ENCODE measurements at places on chromosomes 7 and 10.

DNA sequence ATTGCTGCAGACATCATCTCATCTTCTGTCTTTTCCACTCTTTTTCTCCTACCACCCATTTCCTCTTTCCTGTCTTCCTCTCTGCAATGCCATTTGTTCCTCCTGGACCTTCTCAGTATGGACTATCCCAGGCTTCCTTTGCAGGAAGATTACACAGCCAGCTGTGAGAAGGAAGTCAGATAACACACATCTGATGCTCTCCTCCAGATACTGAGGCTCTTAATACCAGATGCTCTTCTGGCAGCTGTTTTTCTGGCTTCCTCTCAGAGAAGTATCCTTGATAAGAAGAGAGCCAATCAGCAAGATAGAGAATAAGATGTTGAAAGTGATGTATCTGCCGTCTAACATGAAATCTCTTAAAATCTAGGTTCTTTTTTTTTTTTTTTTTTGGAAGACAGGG lies 14.4 kb downstream of the KIAA1217 start:
- no peak for DNase-seq

GRCh38 chr10:122462533-122463465 lies 1.4 kb downstream of the HTRA1 start:
- DNase-seq, result no peak

DNA sequence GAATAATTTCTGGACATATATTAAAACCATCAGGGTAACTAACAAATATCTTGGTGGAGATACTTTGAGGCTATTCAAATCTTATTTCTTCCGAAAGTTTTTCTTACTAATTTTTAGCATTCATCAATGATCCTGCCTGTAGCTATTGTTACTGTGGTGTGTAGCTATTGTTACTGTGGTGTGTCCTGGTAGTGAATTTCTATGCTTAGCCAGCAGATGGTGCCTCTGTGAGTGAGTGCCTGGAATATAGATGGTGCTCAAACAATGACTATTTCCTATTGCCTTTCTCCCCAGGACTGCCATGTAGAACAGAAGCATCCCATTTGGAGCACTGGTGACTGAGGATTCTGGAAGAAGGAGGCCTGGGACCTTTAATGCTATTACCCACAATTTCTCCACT lies 245.7 kb downstream of the CCSER2 start:
- no peak for DNase-seq

DNA sequence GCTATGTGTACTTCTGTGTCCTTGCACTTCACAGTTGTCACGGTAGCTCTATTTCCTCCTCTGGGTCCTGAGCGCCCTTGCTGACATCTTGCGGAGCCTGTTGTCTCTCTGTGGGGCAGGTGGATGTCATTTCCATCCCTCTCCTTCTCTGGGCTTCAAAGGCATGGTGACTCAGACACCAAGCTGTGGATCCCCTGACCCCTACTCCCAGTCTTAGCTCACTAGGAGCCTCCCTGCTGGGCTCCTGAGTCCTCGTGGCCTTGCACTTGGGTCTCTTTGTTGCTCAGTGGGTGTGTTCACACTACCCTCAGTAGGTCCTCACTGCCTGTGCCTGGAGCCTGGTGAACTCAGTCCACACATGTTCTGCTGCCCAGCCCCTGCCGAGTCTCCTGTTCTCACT lies 100.3 kb upstream of the PAX2 start:
- no peak for DNase-seq

DNA sequence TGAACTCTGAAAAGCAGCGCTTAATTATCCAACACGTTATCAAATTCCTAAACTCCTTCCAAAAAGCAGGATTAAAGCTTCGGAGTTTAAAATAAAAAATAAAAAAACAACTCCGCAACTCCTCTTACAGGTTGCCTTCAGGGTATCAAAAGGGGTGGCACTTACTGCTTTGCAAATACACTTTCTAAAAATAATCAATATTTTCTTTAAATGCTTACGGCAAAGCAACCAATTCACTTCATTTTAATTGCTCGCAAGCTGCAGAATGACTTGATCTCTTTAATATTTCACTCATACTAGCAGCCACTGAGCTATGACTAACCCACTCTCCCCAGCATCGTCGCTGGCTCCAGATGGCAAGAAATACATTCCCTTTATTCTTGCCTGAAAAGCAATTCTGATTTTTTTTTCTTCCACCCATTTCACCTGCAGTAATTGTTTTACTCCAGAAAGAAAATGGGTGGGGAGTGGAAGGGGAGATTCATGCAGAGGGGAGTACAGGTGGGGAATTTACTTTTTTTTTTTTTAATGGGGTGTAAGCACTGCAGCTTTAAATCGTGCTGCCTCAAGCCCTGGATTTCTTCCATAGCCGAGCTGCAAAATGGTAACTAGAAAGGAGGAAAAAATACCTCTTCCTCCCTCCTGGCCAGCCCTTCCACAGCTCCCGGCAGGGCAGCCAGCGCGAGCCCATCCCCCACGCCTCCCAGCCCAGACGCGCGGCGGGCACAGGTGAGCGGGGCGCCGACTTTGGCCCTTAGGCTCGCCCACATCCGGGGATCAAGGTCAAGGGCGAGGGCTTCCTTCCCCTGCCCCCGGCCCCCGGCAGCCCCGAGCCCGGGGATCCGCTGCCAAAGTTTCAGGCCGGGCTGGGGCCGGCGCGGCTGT lies 54.2 kb upstream of the FHIP2A start:
- no peak for DNase-seq

Measured in activated CD8-positive, alpha-beta memory T cell treated with anti-CD3 and anti-CD28 coated beads for 1 hour (primary cell).